ENCODE measurements at places on chromosomes 13 and 19.

- no peak for DNase-seq
Measured at GRCh38 chr19:39867133-39867532, 21.0 kb upstream of the FBL start.

DNA sequence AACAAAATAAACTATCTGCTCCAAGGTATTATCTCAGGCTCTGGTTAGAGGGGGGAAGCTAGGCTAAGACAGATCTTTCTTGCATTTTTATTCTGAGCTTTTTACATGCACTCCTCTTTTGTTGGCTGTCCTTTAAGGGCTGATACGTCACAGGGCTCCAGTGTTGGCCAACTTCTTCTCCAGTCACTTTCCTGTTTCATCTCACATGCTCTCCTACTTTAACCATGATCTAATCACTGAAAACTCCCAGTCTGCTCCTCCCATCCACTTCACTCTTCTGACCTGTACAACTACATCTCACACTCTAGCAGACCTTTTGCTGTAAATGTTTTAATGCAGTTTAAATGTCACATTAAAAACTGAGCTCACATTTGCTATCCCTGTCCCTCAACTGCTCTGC, 510.0 kb upstream of the KLF12 start:
- no peak for DNase-seq

DNA sequence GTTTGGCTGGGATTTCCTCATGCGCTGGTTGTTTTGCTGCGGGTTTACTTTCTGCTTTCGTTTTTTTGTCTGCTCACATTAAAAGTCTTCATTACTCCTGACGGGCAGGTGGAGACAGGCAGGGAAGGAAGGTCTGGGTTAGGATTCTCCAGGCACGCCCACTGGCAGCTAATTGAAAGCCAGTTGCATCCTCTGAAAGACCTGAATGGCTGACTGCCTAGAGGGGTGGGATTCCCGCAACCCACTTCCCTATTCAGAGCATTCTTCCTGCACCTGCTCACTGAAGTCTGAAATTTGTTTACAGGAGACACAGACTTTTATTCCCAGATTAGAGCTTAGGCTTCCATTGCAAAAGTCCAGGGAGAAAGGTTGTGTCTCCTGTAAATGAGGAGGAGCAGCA, 172.0 kb downstream of the UQCRFS1 start:
- DNase-seq: no peak

- DNase-seq: no peak
Measured at GRCh38 chr19:23286477-23286876, 36.3 kb upstream of the ZNF724 start.

DNA sequence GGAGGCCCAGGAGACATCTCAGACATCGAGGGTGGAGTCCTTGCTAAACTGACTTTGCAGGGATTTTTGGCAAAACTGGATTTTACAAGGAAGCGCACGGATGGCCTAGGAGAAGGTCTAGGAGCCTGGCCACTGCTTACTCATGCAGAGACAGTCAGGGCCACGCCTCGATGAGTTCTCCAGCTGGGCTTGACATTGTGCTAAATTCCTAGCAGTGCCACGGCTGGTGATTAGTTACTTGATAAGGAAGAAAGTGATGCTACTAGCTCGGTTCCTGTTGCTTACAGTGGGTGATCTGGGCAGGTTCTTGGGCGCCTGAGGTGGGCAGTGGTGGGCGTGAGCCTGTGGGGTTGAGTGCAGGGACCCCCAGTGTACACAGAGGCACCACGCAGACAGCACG, 143.4 kb downstream of the SOX1 start:
- DNase-seq: no peak

- no peak for DNase-seq
Measured at GRCh38 chr13:34897220-34897619, 44.9 kb upstream of the NBEA start.

GRCh38 chr13:70634893-70635292, 526.6 kb upstream of the KLHL1 start:
- no peak for DNase-seq

- DNase-seq: no peak
Measured at GRCh38 chr13:87333599-87333998, 337.6 kb upstream of the SLITRK5 start.

DNA sequence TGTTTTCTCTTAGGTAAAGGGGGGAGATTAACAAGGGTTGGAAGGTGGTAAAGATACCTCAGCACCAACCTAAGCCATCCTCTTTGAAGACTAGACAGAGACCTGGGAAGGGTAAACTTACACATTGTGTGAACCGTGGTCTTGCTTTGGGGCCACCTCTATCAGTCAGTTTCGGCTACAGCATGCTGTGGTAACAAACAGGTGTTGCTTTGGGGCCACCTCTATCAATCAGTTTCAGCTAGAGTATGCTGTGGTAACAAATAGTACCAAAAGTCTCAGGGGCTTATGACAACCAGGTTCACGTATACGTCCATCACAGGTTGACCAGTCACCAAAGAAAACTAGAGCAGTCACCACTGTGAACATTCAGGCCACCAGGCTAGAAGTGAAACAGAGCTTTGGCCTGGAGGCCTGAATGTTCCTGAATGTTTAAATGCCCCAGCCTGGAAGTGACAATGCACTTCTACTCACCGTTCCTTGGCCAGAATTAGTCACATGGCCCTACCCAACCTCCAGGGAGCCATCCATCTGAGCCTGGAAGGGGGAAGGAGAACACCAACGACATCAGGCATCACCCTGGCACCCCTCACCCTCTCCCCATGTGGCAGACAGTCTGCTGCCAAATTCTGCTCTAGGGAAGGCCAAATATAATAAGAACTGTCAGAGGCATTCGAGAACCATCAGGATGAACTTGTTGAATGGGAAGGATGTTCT, 3.8 kb downstream of the FXYD7 start:
- DNase-seq: no peak

DNA sequence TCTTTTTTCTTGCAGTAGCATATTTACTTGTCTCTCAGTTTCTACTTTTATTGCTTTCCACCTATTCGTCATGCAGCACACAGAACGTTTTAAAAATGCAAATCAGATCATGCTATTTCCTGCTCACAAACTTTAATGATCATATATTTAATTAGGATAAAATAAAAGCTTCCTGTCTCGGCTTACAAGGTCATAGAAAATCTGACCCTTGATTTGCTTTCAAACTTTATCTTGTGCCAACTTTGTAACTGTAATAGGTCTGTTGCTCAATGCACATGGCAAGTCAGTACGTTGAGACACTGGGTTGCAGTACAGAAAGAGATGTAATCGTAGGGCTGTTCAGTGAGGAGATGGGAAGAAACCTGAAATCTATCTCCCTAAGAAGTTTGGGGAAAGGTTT, 95.6 kb upstream of the CSNK1A1L start:
- no peak for DNase-seq

DNA sequence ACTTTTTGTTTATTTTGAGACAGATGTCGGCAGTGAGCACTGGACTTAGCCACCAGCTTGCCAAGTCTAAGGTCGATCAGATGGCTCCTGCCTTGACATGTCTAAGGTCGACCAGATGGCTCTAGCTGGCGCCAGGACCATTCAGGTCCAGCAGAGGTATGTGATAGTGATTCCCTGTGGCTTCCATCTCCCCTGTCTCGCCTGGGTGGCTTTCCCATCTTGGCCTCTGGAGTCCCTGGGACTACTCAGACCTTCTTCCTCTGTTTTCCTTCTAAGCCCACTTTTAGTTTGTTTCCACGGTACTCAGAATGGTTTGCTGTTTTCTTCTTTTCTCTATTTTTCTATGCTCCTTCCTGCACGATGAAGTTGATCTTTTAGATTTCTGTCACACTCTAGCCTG, 1435.7 kb downstream of the UQCRFS1 start:
- no peak for DNase-seq

DNA sequence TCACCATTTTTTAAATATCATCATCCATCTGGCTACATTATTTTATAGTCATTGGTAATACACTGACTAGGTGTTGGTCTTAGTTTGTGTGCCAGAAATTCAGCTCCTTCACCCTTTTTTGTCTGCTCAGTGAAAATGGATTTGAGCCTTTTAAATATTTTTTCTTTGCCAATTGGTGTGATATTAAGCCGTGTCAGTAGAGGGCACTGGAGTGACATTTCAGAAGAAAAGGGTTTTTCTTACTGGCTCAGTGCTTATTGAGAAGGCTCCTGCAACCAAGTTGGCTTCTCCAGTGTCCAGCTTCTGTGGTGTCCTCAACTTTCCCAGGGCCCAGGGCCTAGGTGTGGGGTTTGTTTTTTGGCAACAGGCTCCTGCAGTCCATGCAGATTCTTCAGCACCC, 546.6 kb downstream of the DACH1 start:
- no peak for DNase-seq

GRCh38 chr19:48292798-48293197, 22.9 kb downstream of the ZNF114 start:
- DNase-seq: no peak

DNA sequence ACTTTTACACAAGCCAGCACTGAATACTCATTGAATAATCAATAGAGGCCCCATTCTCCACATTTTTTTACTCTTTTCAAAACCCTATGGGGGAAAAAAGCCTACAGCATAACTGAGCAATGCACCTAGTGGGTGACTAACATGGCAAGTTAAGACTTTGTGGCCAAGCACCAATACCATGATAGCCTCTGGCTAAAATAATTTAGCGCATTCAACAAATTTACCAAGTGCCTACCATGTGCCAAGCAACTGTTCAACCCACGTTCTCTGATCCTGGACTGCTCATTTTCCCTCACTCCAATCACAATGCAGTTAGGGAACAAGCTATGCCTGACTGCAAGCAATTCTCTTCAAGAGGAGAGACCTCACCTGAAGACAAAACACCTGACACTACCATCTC, 3.0 kb downstream of the ANKRD10 start:
- DNase-seq: no peak

Measured in progenitor cell of endocrine pancreas (in vitro differentiated cells).